ENCODE measurements at places on chromosomes 11 and 22.

- no peak for DNase-seq
Observed at GRCh38 chr11:119729951-119730613, 1.1 kb upstream of the NECTIN1 start.

GRCh38 chr11:16311831-16312230 lies 44.5 kb downstream of the SOX6 start:
- no peak for DNase-seq

- DNase-seq, result no peak
Observed at GRCh38 chr11:102722821-102723220, 1.9 kb downstream of the MMP8 start.

DNA sequence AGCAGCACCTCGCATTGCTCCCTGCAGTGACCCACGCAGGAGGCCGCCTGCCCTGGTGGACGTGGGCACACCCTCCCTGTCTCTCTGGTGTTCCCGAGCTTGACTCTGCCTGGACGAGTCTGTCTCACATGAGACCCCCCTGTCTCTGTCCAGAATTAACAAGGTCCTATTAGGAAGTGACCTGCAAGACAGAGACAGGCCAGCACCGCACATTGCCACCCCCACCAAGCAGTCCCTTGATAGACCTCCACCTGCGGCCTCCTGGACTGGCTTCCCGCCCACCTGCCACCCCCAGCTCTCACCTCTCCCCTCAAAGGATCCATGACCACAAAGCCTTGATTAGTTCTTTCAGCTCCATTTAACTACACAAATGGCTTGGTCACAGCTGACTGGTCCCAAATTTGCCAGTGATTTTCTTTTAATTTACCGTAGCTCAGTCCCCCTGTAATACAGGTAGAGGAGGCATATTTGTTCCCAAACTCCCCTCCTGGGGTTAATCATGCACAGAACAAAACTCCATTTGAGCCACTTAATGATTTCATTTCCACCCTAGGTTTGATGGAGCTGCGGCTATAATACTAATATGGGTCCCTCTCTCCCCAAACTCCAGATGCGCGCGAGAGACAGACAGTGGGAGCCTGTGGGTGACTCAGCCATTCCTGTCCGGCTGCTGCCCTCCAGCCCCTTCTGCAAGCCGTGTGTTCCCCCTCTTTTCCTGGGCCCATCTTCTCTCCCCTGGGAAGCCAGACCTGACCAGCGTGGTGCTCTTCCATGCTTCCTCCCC lies 11.2 kb downstream of the SPATA19 start:
- no peak for DNase-seq

- no peak for DNase-seq
Observed at GRCh38 chr11:69962152-69962551, 116.0 kb upstream of the ANO1 start.

- no peak for DNase-seq
Observed at GRCh38 chr22:24457894-24458420, 30.6 kb downstream of the ADORA2A start.

DNA sequence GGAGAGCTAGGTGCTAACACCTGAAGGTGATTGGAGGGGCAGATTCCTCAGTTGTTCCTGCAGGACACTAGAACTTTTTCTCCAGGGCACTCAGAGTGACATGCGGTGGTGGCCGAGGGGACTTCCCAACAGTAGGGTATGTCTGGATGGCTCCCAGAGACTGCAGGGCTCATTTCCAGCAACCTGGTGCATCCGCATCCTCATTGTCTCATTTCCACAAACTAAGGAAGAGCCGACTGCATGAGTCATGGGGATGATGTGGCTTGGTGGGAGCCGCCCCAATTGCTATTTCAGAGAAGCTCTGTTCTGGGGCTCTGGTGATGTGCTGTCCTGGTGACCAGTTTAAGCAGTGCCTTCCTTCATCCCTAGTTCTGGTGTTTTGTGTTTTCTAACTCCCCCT lies 2.8 kb upstream of the ROBO4 start:
- DNase-seq, result no peak

DNA sequence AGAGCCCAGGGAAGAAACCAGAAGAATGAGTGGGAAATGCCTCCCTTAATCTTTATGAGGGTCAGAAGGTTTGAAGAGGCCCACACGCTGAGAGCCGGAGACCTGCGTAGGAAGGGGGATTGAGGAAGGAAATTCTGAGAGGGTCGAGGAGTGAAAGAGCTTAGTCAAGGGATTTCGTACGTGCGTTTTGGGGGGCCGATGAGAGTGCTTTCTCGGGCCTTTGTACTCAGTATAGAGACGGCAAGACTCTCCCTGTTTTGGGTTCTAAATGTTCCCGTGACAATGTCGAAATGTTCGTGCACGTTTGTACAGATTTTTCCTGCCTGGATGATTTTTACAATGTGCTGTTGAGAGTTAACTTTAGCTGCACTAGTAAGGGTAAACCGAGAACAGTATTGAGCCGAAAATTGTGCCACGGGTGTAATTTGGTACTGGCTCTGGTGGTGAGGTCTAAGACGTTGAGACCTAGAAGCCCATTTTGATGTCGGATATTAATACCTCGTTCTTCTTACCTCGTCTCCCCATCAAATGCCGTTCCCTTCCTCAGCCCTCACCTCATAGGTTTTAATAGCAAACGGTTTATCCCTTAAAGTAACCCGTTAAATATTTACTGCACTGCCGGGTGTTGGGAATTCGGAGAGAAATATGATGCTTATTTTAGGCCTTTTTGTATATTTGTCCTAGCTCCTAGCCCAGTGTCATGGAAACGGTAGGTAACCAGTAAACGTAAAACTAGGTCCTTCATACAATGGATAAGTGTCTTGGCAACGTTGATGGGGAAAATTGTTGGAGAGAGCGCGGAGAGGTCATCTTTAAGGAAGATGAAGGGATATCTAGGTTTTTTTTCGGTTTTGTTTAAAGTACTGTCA lies 734 bp downstream of the C11orf58 start:
- no peak for DNase-seq

DNA sequence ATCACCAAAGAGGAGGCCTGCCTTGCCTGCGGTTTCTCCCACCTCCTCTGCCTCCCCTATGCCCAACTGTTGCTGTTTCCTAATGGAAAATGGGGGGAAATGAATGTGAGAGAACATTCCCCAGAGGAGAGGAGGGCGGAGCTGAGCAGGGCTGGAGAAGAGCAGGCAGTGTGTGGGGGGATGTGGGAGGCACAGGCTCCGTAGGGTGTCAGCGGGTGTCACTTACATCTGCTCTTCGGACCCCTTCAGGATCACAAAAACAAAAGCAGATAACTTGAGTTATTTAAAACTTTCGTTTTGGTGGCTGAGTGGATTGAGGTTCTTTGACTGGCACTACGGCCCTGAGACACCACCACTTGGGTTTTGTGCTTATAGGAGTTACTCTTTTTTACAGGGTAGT lies 93.8 kb downstream of the CEP164 start:
- DNase-seq, result no peak

DNA sequence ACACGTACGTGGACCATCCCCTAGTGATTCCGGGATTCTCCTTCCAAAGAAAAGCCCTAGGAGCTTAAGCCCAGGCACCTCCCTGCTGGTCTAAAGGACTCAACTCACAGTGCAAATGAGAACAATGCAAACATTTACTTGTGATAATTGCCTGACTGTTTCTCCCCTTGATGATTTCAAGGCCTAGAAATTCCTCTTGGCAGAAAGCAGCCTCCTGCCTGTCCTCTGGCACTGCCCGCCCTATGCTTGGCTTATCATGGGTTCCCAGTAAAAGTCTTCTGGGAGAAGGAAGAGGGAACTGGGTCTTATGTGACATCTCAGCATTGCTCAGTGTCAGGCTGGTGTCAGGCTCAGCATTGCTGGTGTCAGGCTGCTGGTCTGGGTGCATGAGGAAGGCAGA lies 351.8 kb downstream of the SHANK2 start:
- DNase-seq, result no peak

GRCh38 chr11:85257837-85258236 lies 369.3 kb downstream of the DLG2 start:
- DNase-seq, result no peak

- no peak for DNase-seq
Observed at GRCh38 chr11:33819278-33820035, 45.1 kb upstream of the FBXO3 start.

- no peak for DNase-seq
Observed at GRCh38 chr22:26789951-26790350, 132.6 kb downstream of the MIAT start.

GRCh38 chr11:73586791-73587190 lies 11.1 kb downstream of the FAM168A start:
- DNase-seq, result no peak

DNA sequence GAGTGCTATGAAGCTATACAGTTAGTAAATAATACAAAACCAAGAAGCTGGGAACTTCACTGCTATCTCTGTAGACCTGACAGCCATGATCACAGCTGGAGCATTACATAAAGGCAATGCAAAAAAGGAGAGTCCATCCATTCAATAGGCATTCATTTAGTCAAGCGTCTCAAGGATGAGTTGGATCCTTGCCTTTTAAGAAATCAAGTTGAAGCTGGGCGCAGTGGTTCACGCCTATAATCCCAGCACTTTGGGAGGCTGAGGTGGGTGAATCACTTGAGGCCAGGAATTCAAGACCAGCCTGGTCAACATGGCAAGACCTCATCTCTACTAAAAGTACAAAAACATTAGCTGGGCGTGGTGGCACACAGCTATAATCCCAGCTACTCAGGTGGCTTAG lies 48.1 kb upstream of the ALKBH3 start:
- no peak for DNase-seq

DNA sequence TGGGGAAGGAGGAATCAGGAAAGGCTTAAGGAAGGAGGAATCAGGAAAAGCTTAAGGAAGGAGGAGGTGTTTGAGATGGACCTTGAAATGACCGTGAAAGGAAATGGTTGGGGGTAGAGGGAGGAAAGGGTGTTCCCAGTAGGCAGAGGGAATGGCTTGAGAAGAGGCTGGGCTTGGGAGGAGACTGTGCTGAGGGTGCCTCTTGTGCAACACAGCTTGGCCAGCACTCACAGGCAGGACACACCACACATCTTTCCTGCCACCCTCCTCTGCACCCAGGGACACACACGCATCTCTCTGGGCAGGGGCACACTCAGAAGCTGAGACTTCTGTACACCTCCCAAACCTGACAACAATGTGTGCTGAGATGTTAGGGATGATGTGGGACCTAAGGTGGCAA lies 151.4 kb downstream of the FBXO7 start:
- DNase-seq, result no peak

DNA sequence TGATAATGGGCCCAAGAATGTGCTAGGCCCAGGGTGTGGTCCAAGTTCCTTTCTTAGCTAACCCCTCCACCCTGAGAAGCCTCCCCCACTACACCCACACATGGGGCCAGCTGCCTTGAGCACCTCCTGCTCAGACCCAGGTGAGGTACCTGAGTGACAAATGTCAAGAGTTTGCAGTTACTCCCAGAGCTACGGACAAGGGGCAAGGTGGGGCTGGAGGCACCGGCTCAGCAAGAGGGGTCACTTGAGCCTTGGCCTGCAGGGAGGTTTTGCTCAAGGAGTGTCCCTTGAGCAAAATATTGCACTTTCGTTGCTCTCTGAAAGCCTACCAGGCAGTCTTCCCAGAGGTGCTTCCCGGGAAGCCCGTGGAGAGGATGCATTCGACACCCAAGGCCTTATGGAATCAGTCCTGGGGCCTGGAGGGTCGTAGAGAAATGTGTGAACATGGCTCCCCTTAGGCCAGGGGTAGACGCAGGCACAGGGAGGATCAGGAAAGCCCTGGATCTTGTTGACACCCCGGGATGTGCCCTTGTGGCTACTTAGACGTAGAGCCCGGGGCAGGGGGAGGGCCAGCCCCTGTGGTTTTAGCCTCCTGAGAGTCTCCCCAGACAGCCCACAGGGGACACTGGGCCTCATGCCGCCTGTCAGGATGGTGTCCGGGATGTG lies 114.2 kb downstream of the KCNQ1 start:
- DNase-seq, result no peak

DNA sequence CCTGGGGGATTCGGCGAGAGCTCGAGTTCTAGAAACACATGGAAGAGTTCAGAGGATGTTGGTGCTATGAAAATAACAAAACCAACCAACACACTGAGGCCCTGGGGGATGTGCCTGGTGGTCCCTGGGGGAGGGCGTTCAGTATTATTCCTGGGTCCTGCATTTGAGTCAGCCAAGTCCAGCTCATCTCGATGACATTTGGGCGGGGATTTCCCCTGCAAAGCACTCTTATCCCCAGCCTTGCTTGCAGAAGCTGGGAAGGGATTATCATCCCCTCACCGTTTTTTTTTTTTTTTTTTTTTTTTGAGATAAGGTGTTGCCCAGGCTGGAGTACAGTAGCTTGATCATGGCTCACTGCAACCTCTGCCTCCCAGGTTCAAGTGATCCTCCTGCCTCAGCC lies 2.1 kb upstream of the SMIM38 start:
- DNase-seq, result no peak

- DNase-seq, result no peak
Observed at GRCh38 chr11:130692220-130692619, 224.1 kb downstream of the SNX19 start.

DNA sequence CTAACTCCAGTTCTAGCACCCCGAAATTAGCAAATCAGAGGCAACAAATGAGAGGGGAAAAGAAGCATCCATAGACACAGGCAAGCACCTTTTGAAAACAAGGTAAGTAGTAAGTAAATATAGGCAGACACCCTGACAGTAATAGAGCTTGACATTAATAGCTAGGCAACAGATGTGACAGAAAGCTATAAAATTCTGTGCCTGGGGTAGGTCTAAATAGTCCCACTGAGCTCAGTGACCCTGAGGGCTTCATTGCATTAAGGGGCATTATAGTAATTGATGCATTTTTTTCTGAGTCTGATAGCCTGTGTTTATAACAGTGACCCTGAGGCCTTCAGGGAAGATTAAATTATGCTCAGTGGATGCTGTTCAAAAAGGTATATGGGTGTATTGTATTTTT lies 197.1 kb downstream of the HIPK3 start:
- no peak for DNase-seq

- DNase-seq, result no peak
Observed at GRCh38 chr11:45805305-45806071, 539 bp downstream of the SLC35C1 start.

- DNase-seq, result no peak
Observed at GRCh38 chr11:84930863-84931262, 696.3 kb downstream of the DLG2 start.

- no peak for DNase-seq
Observed at GRCh38 chr11:68669301-68670090, 14.8 kb upstream of the GAL start.

DNA sequence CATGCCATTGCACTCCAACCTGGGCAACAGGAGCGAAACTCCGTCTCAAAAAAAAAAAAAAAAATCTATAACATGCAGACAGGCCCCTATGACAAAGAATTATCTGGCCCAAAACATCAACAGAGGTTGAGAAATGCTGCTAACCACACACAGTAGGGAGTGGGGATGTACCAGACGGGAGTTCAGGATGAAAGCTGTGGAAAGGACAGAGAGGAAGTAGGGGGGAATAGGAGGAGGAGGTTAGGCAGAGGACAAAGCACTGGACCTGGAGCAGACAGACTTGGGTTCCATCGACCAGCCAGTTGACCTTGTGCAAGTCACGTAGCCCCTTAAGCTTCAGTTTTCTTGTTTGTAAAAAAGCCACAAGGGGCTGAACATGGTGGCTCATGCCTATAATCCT lies 12.5 kb downstream of the LRP4 start:
- no peak for DNase-seq

DNA sequence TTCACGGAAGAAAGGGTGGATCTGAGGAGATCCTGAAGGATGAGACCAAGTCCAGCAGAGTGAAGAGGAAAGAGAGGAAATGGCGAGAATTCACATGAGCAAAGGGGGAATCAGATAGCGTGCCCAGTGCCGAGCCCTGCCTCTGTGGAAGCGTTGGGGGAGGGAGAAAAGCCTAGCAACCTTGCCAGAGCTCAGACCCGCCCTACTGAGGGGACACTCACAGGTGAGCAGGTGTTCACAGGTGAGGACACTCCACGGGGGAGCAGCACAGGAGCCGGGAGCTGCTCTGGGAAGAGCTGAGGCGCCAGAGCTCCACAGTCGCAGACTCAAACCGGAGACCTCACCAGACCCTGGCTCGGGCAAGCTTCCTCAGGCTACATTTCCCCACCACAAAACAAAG lies 56.2 kb downstream of the MICAL3 start:
- DNase-seq, result no peak

All from GOT3 (cell line).